NCI-H1105 treated with DMSO at 0.1 percent for 48 hours (cell line): ENCODE measurements at places on chromosomes 16 and 17.

- no peak for DNase-seq
Measured at GRCh38 chr17:31684901-31685300, 174.1 kb downstream of the COPRS start.

GRCh38 chr16:56408379-56409098, 16.8 kb downstream of the AMFR start:
- no peak for DNase-seq

DNA sequence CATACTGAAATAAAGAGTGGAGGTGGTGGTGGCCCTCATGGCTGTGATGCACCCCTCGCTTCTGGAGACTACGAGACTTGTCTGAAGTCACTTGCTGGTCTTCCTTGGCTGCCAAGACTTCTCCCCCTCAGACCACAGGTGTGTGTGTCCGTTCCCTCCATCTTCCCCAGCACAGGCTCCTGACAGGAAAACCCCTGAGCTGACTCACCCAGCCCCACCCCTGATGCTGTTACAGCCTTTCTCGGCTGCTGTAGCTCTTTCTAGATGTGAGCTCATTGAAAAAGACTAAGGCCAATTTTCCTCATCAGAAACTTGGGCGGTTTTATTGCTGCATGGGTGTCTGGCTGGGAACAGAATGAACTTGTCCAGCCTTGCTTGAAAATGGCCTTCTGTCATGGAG, 296.9 kb downstream of the TMEM114 start:
- DNase-seq = no peak

DNA sequence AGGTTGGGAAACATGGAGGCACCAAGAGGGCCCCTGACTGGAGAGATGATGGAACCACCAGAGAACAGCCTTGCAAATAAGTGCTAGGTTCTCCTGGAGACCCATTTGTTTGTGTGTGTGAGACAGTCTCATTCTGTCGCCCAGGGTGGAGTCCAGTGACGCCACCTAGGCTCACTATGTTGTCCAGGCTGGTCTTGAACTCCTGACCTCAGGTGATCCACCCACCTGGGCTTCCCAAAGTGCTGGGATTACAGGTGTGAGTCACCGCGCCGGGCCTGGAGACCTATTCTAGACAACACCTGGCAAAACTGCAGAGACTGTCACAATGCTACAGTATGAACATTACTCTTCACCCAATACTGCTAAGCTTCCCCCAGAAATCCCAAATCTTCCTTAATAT, 1.5 kb downstream of the NPLOC4 start:
- no peak for DNase-seq

DNA sequence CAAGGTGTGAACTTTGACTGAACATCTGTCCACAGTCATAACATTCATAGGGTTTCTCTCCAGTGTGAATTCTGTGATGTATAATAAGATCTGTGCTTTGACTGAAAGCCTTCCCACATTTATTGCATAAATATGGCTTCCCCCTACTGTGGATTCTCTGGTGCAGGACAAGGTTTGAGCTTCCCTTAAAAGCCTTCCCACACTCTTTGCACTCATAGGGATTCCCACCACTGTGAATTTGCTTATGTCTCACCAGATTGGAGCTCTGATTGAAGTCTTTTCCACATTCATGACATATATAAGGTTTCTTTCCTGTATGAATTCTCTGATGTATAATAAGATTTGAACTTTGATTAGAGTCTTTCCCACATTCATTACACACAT, 8.3 kb downstream of the ZNF594 start:
- no peak for DNase-seq

DNA sequence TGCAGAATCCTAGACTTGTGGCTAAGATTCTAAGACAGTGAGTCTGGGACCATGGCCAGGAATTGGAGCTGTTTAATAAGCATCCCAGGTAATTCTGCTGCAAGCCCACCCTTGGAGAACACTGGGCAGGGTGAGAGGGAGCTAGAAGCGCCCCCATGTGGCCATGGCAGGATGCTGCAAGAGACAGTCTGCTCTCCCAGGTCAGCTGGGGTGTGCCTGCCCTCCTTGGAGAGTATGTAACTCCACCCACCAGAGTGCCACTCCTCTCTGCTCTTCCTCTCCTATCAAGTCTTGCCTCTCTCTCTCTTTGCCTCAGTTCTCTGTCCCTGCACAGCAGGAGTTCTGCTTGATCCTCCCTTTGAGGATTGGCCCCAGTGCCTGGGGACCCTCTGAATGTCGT, 14.9 kb downstream of the RCVRN start:
- no peak for DNase-seq
